HTR-8/SVneo (cell line): ENCODE measurements at places on chromosomes 5 and 9.

DNA sequence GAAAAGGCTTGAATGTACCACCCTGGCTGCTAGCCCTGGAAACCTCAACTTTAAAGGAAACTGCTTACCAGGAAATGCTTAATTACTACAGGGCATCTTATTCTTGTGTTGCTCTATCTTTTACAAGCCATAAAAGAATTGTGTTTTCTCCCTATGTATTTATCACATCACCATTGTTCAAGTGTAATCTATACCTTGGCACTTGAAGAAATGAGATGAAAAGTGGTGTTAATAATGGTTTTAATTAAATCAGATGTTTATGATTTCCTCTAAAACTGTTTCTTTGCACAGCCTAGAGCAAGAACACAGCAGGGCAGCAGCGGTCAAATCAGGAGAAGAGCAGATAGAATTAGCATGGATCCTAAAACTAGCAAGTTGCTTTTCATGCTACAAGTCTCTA lies 131.8 kb upstream of the RGMB start:
- no peak for DNase-seq

DNA sequence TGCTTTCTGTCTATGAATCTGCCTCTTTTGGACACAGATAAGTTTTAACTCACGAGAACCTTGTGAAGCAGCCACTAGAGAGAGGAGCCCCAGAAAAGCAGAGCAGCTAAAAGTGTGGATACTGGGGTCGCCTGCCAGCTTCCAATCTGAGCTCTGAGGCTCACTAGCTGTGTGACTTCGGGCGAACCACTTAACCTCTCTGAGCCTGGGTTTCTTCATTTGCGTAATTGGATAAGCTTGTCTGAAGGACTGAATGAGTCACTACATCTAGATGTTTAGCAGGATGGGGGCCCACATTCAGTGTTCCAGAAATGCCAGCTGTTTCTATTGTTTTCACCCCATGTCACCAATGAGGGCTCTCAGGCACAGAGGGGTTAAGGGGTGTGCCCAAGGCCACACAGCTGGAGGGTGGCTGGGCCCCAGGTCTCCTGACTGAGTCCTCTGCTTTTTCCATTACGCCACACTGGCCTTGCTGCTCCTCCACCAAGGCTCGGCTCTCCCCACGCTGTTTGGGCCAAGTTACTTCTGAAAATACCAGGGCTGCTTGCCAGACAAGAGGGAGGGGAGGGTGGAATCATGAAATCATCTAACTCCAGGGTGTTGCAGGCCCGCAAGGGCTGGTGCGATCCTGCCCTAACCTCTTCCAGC lies 36.2 kb downstream of the SH3PXD2B start:
- no peak for DNase-seq

GRCh38 chr9:93058355-93059010 lies at the start of gene SUSD3:
SUSD3 (plus strand) TSS chr9:93058701; CDS start chr9:93058743, 42 bp downstream.
- no peak for DNase-seq

DNA sequence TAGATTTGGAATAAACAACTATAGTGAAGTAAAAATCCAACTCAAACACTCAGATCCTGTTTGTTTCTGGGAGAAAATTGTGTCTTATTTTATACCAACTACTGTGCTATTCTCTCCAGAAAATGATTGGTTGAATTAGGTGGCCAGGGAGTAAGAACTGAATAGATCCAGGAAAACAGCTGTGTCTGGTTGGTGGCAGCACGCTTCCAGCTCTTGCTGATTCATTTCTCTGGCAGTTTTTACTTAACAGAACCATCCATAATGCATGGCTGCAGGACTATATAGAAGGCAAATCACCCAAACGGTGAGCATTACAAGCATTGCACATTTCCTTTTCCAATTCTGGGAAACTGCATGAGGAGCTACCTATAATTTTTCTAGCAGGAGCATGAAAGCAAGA lies 29.5 kb downstream of the DMAC1 start:
- DNase-seq: no peak

DNA sequence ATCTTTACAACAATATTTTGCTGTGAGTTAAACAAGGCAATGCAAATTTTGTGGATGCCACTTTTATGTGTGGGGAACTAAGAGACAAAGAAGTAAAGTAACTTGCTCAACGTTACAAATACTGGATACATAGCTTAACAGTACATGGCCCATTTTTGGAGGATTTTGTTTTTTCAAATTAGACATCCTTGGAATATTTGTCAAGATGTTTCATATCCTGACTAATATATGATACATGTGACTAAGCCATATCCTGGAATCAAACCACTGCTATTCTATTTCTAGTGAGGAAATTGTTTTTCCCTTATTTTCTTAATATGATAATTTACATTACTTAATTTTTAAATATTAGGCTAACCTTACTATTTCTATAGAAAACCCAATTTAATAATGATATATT lies 529.8 kb downstream of the DMRTA1 start:
- no peak for DNase-seq

DNA sequence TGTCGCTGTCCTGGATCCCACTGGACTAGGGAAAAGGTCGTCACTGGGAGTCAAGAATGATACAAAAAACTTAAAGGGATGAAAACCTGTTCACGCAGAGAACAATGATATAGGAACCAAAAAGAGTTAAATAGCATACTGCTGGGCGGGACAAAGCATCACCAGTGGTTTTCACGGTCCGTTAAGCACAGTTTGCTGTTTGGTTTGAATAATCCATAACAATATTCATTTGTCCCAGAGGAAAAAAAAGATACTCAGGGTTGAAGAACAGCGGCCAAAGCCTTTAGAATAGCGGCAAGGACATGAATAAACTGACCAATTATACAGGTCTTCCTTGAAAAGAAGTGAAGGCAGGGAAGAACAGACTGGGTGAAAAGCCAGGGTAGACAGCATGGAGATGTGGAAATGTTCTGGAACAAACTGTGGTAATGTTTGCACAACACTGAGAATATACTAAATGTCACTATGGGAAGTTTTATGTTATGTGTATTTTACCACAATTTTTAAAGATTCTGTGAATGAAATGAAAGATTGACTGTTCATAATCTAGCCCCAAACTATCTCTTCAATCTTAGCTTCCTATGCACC lies 60.8 kb downstream of the MTMR12 start:
- no peak for DNase-seq
